Spleen (tissue), 13 donors: ENCODE measurements at places on chromosomes 4 and X. TPM values are rescaled to one million over a fixed set of nuclear protein-coding genes. Genes with fewer than 3 reads are reported as not detected.

- peak; percentile 57 for DNase-seq
These were observed 3.8 kb downstream of the DOK7 start for GRCh38 chr4:3466691-3467600.

Gene DRD5
- polyA plus RNA-seq = not detected

Gene IL13RA1
- polyA plus RNA-seq = 18.5 TPM

Gene GAGE2A
- polyA plus RNA-seq = not detected

GRCh38 chr4:9143421-9144080, 26.7 kb upstream of the FAM90A26 start:
- no peak for DNase-seq

Gene TRPC3
- polyA plus RNA-seq = 0.11 TPM

DNA sequence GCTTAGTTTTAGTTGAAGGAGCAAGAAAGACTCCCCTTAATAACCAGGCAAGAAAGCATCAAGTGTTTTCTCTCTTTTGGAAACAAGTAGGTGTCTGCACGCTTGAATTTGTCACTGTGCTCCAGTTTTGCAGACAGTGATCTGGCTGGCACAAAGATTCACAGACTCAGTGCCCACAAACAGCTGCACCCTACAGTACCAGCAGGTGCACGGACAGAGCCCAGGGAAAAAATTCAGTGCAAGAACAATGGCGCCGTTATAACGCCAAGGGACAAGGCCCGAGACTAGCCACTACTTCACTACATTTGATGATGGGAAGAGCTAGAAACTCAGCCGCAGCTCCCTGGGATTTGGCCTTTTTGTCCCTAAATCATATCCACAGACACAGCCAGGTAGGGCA, 56.0 kb downstream of the ZNF827 start:
- DNase-seq = no peak

DNA sequence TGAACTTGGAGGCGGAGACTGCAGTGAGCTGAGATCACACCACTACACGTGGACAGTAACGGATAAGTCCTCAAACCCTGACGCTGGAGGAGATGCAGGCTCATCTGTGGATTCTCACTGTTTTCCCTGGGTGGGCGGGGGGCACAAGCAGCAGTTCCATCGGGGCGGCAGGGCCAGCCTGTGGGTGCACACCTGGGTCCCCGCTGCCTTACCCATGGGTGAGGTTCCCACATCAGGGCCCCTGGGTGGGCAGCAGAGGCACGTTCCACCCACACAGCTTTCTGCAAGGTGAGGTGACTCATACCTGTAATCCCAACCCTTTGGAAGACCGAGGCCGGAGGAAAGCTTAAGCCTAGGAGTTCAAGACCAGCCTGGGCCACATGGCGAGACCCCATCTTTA, 56.6 kb upstream of the MXD4 start:
- DNase-seq = peak; percentile 42

Gene PGAM4
- not detected for polyA plus RNA-seq

GRCh38 chr4:1373892-1374705, 27.1 kb downstream of the UVSSA start:
- DNase-seq = peak; percentile 53

- no peak for DNase-seq
These were observed 72.3 kb downstream of the NR3C2 start for GRCh38 chr4:148369919-148370318.

DNA sequence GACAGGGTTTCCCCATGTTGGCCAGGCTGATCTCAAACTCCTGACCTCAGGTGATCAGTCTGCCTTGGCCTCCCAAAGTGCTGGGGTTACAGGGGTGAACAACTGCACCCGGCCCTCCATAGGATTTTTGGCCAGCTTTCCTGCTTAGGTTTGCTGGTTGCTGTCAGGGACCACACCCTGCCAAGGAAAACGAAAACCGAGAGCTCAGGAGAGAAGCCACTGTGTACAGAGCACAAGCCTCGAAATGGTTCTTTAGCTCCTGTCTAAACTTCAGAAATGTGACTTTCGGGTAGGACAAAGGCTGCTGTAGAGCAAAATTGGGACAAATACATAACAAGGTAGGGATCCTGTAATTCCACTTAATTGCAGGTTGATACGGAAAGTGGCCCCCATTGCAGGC, 146.3 kb upstream of the ATP6AP2 start:
- DNase-seq = no peak

Gene TLR7
- 2.7 TPM for polyA plus RNA-seq

DNA sequence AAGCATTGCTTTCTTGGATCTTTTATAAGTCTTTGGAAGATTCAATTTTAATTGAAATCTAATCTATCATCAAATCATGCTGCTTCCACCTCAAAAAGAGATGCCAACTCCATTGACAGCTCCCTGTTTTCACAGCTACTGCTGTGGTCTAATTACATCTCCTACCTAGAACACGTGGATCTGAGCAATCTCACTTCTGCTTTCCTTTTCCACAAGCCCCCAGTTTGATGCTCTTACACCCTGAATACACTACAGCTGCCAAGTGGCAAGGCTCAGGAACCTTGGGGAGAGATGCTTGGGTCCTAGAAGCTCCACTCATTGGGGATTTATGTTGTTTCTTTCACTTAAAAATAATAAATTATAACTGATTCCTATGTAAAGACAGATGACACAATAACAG, 172.0 kb downstream of the CFAP299 start:
- DNase-seq = no peak

DNA sequence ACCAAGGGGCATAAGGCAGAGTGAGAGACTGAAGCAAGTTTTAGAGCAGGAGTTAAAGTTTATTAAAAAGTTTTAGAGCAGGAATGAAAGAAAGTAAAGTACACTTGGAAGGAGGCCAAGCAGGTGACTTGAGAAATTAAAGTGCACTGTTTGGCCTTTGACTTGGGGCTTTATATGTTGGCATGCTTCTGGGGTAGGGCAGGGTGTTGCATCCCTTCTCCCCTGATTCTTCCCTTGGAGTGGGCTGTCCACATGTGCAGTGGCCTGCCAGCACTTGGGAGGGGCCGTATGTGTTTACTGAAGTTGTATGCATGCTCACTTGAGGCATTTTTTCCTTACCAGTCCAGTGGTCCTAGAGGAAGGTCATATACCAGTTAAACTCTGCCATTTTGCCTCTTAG, 35.3 kb upstream of the GPR173 start:
- DNase-seq = no peak

Gene PDCL2
- not detected for polyA plus RNA-seq

DNA sequence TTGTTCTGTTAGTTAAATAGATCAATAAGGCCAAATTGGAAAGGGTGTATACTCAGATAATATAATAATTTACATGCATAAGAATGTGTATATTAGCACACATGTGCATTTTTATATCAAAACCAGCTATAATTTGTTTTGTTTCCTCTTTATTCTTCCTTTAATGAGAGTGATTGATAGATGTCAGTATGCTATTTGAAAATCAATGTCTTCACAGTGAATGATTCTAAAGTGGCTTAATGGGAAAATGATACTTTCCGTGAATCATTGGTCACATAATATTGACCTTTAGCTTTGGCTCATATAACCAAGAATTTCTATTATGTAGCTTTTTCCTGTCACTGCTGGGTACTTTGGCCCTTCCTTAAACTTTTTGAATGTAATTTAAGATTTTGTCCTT, 48.6 kb downstream of the PLS3 start:
- no peak for DNase-seq

Gene MAMLD1
- polyA plus RNA-seq = 1.5 TPM

DNA sequence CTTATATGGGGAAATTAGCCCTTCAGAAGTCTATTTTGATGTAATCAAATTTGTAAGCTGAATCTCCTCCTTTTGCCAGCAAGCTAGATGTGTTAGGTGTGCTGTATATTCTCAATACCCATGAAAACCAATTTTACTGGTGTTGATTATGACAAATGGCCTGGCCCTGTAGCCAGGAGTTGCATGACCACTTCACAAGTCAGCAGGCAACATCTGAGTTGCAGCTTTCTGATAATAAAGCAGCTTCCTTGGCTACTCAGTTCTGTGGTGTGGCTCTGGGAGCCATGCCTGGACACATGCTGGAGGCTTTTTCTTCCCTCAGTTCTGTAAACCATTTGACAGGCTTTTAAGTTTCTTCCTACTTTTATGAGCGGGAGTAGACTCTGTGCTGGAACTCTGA, 154.1 kb upstream of the CXCL13 start:
- DNase-seq = no peak

- DNase-seq = no peak
These were observed 31.8 kb downstream of the OCIAD1 start for GRCh38 chr4:48862661-48863060.

Gene FRAS1
- polyA plus RNA-seq = 0.12 TPM

DNA sequence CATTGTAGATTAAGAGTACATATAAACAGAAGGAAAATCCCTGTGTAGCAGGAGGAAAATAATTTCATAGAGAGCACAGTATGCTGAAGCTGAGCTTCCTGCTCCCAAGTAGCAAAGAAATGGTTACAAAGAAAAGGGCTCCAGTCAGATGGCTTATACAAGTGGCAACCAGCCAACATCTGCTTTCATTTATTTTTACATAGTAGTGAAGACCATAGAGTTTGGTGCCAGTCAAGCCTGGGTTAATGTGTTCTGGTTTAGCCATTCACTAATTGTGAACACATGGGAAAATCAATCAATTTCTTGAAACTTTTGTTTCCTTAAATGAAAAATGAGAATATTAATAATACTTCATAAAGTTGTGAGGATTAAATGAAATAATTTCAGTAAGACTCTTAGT, 111.3 kb upstream of the ELOVL6 start:
- DNase-seq = no peak

Gene ENPEP
- 3.7 TPM for polyA plus RNA-seq

DNA sequence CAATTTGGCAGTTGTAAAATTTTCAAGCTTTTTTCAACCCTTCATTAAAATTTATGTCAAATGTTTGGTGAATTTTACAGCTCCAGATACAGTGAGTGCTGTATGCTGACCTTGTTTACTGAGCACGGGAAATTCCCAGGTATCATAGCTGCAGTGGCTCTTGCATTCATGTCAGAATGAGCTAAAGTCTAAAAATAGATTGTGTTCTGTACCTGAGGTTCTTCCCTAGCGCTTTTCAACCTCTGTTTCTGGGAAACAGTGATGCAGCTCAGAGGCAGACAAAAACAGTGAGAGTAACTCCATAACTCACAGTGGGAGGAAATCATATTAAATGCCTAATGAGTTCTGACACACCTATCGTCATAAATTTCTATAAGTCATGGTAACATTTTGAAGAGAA, 393.8 kb upstream of the GNPDA2 start:
- DNase-seq = no peak

Gene PPEF2
- polyA plus RNA-seq = 0.07 TPM

GRCh38 chrX:54980334-54980733, 13.7 kb downstream of the PFKFB1 start:
- no peak for DNase-seq

- DNase-seq = no peak
These were observed 745.9 kb downstream of the RPA4 start for GRCh38 chrX:97629597-97629985.

GRCh38 chrX:9312922-9313867, 151.7 kb upstream of the TBL1X start:
- DNase-seq = peak; percentile 92

DNA sequence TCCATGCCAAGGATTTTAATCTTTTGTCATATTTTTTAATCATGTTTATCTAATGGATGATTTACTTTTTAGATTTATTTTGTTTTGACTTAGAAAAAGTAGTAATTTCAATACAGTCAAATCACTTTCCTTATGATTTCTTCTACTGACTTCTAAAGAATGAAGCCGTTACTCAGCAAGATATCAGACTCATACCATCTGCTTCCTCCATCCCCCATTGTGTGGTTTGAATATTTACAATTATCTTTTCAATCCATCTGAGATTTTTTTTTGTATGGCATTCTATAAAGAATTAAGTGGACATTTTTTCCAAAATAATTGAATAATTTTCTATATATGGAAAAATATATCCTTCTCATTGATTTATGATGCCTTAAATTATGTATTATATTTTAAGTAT, 565.4 kb upstream of the ATOH1 start:
- DNase-seq = no peak

Gene SFRP2
- 0.44 TPM for polyA plus RNA-seq

GRCh38 chr4:17811078-17811603, 362 bp downstream of the NCAPG start:
- no peak for DNase-seq

Gene IL2
- 0.24 TPM for polyA plus RNA-seq

DNA sequence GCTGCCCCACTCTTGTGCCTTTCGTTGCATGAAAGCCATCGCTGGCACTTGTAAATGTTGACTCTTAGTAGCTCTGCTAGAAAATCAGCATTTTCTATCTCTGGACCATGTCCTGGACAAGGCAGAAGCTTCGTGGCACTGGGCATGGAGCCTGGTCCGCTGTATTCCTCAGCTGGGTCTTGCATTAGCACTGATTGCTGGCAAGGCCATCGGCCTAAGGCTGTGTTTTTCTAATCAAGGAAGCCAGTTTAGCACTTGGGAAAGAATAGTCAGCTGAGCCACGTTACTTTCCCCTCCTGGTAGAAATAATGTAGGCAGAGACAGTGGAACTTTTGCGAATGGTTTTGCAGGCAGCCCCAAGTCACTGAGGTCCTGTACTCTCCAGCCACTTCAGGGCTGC, 180.2 kb upstream of the EOLA2 start:
- no peak for DNase-seq

Gene TXK
- 3.5 TPM for polyA plus RNA-seq

GRCh38 chrX:117645639-117646038, 471.0 kb downstream of the KLHL13 start:
- no peak for DNase-seq

DNA sequence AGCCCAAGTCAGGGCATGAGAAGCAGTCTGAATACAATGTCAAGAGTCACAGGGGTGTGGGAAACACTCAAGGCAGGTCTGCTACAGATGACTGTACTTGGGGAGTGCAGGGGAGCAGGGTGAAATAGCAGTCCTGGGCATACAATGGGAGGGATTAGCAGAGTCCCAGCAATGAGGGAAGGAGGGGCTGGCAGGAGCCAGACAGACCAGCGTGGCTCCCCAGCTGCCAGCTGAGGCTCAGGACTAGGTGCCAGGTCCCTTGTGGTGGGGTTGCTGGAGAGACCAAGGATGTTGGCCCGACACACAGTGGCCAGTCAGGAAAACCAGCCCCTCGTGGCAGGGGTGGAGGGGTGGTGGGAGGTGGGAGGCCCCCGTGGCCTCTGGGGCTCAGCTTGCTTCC, 86.6 kb downstream of the RTL5 start:
- DNase-seq = no peak

Gene CENPE
- polyA plus RNA-seq = 0.70 TPM

Gene KANTR
- 4.4 TPM for polyA plus RNA-seq

DNA sequence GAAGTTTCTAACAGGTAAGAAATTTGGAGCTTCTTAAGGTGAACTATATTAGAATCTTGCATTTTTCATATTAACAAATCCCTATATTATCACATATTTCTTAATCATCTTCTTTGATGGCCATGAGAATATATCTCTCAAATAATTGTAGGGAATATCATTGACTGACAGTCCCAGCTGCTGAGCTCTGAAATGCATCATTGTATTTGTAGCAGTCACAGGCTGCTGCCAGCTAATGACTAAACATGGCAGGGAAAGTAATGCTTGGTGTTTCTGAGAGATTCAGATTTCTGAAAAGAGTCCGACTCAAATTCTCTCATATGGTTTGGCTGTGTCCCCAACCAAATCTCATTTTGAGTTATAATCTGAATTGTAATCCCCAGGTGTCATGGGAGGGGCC, 171.9 kb downstream of the TRAM1L1 start:
- no peak for DNase-seq
